AG10803 (cell line): ENCODE measurements at places on chromosomes 6 and 20.

- peak; percentile 35 for DNase-seq
Observed at GRCh38 chr20:45311589-45312211, 3.6 kb upstream of the MATN4 start.

- peak; percentile 90 for DNase-seq
Observed at GRCh38 chr6:140462453-140463311, 1088.2 kb upstream of the CITED2 start.

- DNase-seq: peak; percentile 1
Observed at GRCh38 chr6:127686084-127686483, 109.1 kb downstream of the C6orf58 start.

DNA sequence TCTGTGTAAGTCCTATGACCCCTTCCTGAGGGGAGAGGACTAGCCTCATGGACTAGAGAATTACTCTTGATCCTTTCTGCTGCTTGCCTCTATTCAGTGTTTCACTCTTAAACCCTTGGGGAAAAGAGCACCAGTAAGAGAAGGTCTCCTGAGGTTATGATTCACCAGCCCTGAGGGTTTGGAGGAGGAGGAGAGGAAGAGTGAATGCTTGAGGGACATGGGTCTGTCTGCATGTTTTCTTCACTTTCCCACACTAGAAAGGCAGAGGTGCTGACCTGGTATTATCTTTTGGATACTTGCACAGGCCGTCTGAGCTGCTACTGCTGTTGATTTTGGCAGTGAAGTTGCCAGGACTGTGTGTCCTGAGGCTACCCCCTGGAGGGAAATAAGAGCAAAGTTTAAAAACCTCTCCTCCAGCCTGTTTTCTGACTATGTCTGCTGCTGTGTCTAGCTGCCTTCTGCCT, 78.3 kb downstream of the CD109 start:
- DNase-seq: peak; percentile 79

DNA sequence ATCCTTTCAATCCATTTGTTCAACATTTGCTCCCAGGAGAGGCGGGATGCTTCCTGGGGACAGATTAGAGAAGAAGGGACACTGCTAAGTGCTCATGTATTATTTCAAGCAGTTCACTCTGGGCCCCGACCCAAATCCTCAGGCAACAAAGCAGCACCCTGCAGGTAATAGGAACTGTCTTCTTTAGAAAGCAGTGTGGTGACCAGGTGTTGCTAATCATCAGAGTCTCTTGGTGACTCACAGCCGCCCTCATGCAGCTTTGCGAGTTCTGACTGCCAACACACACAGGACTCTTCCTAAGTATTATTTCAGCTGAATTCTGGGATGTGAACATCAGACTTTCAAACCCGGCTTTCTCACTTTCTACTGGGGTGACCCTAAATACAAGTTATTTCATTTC, 356.4 kb downstream of the PRKN start:
- no peak for DNase-seq

GRCh38 chr6:42043787-42044475, 6.4 kb upstream of the TAF8 start:
- peak; percentile 70 for DNase-seq

DNA sequence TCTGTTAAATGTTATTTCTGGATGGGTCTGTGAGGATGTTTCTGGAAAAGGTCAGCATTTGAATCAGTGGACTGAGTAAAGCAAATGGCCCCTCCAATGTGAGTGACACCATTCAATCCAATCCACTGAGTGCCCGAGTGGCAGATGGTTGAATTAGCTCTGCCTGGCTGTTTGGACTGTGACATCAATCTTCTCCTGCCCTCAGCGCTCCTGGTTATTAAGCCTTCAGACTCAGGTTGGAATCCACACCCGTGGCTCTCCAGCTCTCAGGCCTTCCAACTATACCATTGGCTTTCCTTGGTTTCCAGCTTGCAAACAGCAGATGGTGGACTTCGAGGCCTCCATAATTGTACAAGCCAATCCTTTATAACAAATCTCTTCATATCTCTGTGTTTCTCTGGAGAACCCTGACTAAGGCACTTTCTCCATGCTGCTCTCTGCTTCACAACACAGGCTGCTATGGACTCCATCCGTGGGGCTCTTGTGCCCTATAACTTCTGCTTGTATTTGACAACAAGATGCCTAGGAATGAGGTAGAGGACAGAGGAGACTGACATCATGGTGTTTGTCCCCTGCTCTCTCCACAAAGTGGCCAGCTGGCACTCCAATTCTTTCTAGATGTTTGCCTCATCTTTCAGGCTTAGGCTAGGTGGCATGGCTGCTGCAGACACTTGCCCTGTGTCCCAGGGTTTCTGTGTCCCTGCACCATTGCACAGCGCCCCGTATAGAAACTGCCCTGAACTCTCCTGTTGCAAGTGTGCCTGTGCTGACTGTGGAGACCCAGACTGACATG, 4.8 kb upstream of the CSTL1 start:
- DNase-seq: no peak

DNA sequence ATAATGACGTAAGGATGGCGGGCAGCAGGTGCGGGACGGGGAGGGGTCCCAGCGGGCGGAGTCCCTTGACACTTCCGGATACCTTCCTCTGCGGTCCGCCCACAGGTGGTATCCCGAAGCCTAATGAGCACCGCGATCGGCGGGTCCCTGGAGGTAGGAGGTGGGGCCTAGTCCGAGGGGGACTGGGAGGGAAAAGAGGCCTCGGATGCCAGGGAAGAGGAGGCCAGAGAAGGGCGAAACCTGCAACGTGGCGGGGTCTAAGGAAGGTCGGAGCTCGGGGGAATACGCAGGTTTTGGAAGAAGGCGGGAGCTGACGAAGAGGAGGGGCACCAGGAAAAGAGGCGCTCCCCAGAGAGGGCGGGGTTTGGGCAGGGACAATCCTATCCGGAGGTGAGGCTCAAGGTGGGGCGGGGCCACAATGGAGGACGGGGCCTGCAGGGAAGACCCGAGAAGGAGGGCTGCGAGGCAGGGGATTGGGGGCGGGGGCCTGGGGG, 3.7 kb downstream of the PRSS16 start:
- DNase-seq: no peak

GRCh38 chr20:50014570-50015562, 32.1 kb downstream of the SNAI1 start:
- DNase-seq: no peak

DNA sequence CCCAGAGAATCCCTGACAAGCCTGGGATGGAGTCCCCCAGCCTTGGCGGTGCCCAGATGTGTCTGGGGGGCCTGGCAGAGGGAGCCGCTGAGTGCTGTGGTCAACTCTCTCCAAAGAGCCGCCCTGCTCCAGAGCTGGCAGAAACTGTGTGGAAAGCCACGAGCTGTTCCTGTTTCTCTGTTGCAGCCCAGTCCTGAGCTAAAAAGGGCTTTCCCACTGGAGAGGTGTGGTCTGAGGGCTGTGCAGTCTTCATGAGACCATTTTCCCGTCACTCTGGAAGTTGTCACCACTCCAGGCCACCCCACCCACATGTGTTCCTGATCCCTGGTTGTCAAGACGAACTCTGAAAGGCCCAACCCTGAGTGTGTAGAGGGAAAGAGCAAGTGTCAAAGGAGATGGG, 99.7 kb upstream of the KCNK16 start:
- DNase-seq: peak; percentile 59

DNA sequence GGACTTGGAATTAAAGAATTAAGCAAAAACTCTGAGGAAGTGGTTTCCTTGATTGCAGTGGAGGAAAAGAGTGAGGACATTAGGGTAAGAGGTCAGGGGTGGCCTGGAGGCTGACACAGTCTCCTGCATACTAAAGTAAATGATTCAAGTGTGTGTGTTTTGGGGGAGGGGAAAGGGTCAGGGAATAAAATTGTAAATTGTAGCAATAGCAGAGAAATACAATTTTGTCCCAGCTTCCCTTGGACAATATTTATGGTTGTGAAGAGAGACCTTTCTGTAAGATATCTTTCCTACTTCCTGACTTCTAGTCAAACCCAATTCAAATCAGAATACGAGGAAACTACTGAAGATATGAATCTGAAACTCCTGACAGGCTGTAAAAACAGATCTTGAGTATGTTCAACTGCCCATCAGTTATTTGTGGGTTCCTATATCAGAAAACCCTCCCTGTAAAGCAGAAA, 143.4 kb upstream of the HMGN3 start:
- DNase-seq: no peak

GRCh38 chr6:12245763-12246718, 44.1 kb upstream of the EDN1 start:
- no peak for DNase-seq
